NCI-H510A (cell line): ENCODE measurements at places on chromosomes 7 and 10.

DNA sequence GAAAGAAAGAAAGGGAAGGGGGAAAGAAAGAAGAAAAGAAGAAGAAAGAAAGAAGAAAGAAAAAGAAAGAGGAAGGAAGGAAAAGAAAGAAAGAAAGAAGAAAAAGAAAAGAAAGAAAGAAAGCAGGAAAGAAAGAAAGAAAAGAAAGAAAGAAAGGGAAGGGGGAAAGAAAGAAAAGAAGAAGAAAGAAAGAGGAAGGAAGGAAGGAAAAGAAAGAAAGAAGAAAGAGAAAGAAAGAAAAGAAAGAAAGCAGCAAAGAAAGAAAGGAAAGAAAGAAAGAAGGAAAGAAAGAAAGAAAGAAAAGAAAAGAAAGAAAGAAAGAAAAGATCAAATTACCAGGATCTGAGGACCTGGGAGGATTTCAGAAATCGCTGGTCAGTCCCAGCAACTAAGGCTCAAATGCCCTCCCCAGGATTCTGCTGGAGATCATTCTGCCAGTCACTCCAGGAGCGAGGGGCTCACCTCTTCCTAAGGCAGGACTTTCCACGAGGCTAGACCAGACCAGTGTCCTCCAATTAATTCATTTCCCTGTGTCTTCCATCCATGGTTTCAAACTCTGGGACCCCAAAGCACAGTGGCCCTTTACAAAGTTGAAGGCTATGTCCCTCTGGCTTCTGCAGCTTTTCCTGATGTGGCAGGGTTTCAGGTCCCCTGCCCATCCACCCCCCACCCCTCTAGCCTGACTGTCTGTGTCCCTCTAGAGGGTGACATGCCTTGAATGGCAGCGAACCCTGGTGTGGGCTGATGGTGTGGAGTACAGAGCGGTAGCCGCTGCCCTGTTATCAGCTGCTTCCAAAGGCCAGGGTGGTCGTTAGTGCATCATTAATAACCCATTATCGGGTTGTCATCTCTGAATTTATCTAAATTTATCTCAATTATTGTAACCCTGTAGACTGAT lies 77.9 kb downstream of the PARP12 start:
- no peak for DNase-seq

GRCh38 chr10:18157881-18158280 lies 17.7 kb downstream of the CACNB2 start:
- no peak for DNase-seq

GRCh38 chr7:135924302-135924701 lies 52.9 kb downstream of the MTPN start:
- DNase-seq: no peak

DNA sequence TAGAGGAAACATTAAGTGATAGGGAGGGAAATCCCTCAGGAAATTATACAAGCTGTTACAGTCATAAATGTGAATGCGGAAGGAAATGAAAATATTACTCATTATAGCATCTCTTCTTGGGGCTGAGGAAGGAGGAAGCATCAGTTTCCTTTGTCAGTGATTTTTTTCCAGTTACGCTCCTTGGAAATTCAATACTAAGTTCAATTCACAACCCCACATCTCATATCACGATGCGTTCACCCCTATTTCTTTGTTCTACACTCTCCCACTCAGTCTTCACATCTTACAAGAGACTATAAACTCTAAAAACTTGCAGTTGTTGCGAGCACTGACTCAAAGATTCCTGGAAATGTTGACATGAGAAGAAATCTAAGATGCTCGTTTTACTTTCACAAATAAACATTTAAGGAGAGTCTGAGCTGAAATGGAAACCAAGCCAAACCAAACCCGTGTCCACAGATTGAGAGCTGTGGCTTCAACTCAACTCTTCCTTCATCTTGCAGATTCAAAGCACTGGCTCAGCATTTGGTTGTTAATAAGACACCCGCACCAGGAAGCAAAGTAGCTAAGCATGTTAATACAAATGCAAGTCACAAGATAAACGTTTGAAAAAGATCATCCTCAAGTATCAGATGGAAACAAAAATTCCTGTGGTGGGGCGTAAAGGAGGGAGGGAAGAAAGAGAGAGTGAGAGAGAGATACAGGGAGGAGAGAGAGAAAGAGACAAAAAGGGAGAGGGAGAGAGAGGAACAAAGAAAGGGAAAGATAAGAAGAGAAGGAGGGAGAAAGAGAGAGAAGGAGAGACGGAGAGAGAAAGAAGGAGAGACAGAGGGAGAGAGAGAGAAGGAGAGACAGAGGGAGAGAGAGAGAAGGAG lies 150.0 kb upstream of the RSU1 start:
- DNase-seq: no peak

DNA sequence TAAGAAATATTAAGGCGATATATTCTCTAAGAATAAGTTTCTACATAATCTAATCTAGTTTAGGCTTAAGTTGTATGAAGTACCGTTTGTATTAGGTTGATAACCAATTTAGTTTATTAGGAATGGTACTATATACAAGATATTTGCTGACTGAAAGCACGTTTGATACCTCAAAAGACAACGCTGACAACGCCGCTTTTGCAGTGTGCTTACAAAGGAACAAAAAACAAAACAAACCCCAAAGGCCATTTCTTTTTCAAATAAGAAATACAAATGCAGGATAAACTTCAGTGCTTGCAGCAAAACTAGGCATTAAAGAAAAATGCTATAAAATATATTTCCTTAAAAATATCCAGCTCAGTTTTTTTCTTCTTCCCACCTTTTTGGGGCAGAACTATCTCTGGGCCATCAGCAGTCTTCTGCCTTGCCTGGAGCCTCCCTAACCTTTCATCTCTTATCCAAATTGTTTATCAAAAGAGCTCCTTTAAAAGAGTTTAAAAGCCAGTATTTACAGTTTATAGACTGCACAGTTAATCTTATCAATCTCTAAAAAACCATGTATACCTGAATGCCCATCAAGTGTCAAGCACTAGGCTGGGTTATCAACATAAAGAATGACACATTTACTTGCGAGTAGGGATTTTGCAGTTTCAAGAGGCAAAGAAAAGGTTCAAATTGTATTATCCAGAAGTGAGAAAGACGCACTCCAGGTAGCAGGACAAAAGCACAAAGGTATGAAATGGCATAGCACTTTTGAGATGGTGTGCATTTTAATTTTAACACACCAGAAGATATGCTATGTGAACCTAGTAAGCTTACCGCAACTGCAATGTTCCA lies 4.1 kb upstream of the KMT2E start:
- no peak for DNase-seq

DNA sequence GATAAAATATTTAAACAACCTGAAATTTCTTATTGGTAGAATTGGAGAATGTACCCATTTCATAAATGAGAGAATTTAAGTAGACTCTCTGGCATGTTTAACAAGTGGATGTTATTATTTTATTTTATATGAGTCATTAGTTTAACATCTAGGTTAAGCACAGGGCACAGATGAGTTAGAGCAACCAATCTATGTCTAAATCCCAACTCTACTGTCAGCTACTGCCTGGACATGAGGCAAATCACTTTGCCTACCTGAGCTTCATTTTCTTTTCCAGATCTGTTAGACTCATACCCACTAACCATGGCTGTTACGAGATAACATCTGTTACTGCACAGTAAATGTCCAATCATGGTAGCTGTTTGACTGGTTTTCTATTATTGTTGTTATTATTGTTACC lies 251.1 kb downstream of the INHBA start:
- DNase-seq: no peak

- no peak for DNase-seq
These were observed 188.2 kb downstream of the IPMK start for GRCh38 chr10:58079461-58079860.

- DNase-seq: no peak
These were observed 24.0 kb downstream of the BZW2 start for GRCh38 chr7:16670021-16670420.

DNA sequence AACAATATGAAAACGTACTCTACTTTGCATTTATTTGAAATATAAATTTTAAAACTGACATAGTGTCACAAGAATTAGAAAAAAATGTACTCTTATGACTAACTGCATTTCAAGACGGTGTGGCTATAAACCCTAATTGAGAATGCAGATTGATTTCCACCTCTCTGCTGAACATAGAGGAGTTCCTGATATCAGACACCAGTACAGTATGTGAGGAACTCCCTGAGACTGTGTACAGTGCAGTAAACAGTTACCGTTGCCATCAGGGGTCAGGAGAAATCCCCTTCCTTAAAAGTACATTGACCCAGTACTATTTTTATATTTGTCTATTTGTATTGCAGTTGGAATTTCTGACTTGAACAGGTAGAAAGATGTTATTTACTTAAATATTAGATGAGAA lies 61.8 kb upstream of the DKK1 start:
- DNase-seq: no peak

- DNase-seq: no peak
These were observed 175.0 kb downstream of the OTUD1 start for GRCh38 chr10:23613900-23614299.

DNA sequence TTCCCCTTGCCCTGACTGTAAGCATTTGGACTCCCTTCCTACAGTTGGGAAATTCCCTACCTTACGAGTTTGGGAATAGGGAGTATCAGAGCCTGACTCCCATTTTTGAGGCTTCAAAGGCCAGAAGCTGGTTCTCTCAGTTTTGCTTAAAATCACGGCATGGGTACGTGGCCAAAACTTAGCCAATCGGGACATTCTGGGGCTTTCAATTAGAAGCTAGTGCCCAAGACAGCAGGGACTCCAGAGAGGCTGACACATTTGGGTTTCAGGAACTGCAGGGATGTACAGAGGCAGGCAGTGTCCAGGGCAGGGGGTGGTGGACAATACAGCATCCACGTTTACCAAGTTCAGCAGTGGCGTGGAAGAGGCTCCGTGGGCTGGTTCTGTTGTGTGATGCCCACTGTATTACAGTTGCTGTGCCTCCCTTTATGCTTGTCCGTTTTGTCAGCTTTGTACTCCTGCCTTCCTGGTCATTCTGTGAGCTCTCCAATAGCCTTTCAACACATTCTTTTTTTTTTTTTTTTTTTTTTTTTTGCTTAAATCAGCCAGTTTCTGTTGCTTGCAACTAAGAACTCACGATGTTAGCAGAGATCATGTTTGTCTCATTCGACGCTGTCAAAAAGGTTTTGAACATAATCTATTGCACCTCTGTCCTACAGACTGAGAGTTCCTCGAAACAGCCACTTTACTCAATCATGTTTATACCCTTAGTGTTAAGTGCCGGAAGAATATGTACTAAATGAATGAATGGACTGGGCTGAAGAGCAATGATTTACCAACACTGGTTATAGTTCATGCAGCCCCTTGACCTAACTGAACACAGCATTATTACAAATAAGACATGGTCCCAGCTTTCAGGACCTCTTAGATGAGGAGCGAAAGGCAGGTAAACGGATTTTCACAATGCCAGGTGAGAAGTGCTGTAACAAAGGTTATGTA lies 1.1 kb downstream of the GGCT start:
- no peak for DNase-seq

- DNase-seq: no peak
These were observed 6.9 kb upstream of the SH2B2 start for GRCh38 chr7:102279537-102280400.

DNA sequence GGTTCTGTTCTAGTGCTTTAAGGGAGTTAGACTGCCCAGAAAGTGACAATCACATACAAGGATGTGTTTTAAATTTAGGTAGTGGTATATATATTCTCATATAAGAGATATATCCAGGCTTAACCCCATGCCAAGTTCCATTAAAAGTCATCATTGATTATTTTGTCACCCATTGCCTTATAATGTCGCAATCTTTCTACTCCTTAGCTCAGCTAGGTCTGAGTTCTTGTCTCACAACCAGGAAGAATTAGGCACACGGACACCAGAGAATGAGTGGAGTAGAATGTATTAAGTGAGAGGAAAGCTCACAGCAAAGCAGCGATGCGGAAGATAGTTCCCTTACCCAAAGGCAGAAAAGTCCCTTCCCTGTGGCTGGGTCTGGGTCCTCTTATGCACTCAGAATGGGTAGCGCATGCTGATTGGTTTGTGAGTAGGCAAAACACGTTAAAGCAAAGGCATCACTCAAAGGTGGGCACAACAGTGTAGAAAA lies 197.2 kb upstream of the AHR start:
- no peak for DNase-seq

GRCh38 chr10:83702731-83703130 lies 436.6 kb upstream of the GHITM start:
- DNase-seq: no peak
